ENCODE measurements at places on chromosomes 2 and 18.

DNA sequence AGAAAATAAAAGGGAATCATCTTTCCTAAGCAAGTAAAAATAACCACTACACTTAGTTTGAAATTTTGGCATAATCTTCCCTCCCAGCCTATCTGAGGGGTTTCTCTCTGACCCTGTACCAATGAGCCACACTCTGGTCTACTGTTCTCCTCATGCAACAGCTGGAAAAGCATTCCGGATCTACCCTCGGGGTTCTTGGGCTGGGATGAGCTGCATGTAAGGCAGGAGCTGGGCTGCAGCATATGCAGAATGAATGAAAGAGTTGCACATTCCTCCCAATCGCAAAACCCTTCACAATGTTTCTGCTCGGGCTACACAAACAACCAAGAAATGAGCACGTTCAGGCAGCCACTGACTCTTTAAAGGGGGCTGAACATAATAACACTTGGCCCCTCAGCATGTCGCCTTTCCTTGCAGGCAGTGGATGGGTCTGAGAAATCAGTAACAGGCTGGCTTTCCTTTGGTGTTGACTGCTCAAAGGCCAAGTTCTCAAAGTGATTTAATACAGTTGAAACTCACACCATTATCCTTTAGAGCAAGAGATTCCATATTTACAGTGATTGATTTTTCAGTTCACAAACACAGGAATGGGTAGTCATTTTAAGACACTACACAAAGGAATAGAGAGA is 180.4 kb upstream of the ZFP36L2 start:
- DNase-seq: no peak

GRCh38 chr2:29753671-29754444 is 167.5 kb downstream of the ALK start:
- DNase-seq: no peak

GRCh38 chr2:241321886-241322285 is 6.2 kb downstream of the SEPTIN2 start:
- DNase-seq: no peak

DNA sequence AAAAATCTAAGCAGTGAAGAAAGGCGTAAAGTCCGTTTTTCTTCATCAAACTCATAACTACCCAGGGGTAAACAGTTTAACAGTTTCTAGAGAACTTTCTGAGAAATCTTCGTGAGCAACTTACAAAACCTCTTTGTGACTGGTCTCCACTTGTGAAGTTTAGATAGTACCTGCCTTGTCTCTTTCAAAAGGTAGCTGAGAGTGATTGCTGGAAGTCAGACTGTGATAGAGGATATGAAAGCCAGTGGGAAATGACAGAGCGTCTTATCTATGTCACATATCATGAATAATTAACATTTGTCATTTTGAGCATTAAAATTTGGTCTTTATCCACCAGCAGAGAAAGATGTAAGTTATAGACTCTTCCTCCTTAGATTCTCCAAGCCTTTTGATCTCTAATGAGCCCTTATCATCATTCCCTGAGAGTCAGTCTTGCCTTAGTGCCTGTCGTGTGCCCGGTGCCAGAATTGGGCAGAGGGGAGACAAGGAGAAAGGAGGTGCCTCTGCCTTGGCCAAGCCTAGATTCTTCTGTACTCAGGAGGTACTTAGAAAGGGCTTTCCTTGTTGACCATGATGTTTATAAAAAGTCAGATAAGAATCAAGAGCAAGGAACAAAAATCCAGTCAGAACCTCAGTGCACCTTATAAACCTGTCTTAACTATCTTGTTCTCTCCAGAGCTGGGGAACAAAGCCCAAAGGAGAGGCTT is 205.1 kb upstream of the EPAS1 start:
- no peak for DNase-seq

DNA sequence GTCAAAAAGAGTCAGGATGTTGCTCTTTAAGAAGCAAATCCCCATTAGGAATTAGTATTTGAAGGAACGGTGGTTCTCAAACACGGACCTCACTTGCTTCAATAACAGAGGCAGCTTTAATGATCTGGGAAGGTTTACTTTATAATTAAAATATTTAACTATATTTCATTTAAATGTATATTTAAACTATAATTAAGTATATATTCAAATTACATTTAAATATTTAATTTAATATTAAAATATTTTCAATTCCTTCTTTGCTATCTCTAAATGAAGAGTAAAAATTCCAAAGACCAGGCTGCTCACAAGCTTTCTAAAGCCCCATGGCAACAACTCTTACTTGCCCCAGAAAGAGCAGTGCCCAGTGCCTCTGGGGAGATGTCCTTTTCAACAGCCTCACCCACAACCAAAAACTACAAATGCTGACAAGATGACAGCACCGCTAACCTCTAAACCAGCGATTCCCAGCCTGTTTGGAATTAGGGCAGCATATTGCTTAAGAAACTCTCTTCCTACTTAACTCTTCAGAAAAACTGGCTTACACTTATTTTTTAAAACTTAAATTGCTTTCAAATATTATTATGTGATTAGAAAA is 62.9 kb upstream of the POU3F3 start:
- no peak for DNase-seq

- DNase-seq: no peak
These were observed at the start of gene RSAD2 for GRCh38 chr2:6877402-6878304. Gene RSAD2, plus strand, starts transcription at chr2:6877777. Its CDS starts 24 bp downstream, at chr2:6877801.

DNA sequence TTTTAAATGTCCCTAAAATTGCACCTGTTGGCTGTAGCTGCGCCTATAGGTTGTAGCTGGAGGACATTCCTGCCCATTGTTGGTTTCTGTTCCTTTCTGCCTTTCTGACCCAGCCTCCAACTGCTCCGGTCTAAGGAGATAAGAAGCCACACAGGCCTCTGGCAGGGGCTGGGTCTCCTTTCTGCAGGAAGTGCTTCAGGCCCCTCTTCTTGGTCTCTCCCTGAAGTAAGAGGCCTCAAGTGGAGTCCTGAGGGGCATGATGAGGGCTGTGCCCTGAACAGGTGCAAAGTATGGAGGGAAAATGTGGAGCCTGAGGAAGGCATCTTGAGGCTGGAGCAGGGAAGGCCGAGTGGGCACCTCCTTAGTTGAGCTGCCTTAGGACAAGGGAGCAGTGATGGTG is 10.4 kb upstream of the SFTPB start:
- no peak for DNase-seq

DNA sequence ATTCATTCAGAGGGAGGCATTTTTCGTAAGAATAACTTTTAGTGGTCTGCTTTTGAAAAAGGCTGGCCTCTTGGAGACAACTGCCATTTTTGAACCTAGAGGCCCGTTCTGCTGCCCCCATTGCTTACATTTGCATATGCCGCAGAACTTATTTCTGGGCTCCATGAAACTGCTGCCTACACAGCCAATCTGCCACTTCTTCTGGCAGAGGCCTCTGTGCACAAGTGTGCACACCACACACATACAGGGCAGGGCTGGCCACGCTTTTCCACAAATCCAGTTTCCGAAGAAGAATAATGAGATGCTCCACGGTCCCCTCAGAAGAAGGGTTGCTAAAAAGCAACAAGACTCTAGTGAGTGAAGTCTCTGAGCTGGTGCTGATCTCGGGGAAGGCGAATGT is 56.2 kb downstream of the TMEM200C start:
- no peak for DNase-seq

DNA sequence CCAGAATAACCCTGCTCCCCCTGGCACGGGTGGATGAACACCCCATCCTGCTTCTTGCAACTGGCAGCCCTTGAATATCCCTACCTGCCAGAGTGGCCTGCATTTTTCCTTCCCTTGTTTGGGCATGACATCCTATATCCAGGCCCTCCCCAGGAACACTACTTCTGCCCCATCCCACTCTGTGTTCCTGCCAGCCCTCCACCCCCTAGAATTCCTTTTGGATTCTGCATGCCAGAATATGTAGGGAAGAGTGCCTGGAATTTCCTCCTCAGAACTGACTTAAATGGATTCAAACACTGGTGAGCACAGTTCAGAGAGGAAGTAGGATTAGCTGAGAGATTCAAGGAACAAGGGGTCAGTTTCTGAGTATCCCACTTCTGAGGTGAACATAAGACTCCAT is 123.5 kb upstream of the PELI1 start:
- DNase-seq: no peak

GRCh38 chr2:38407111-38407682 is 30.1 kb upstream of the ATL2 start:
- DNase-seq: no peak

- DNase-seq: no peak
These were observed 90.9 kb downstream of the DOK6 start for GRCh38 chr18:69491576-69491975.

GRCh38 chr18:48027401-48027963 is 97.0 kb upstream of the SMAD2 start:
- no peak for DNase-seq

DNA sequence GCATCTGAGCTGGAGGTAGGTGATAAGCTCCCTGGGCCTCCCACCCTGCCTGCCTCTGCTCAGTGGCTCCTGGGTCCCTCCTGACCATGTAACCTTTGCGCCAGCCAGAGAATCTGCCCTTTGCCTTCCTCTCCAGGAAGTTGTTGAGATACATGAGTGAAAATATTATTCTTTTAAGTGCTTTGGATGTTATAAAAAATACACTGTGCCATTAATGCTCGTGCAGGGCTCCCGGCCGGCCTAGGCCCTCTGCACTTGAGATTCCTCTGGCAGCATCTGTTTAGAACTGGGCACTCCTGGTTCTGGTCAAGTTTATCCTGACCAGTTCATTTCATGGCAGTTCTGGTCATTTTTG is 18.8 kb downstream of the AGAP1 start:
- DNase-seq: no peak

DNA sequence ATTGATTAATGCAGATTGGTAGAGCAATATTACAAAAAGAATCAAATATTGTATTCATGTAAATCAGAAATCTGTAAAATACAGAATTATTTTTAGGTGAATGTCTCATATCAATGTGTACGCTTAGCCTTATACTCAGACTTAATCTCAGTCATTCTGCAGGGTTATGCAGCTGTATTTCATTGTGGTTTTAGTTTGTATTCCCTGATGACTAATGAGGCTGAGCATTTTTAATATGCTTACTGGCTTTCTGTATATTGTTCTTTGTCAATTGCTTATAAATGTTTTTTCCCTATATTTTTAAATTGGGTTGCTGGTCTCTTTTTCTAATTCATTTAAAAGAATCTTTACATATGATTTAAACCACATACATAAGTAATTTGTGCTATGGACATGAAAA is 50.1 kb downstream of the CDH19 start:
- DNase-seq: no peak

DNA sequence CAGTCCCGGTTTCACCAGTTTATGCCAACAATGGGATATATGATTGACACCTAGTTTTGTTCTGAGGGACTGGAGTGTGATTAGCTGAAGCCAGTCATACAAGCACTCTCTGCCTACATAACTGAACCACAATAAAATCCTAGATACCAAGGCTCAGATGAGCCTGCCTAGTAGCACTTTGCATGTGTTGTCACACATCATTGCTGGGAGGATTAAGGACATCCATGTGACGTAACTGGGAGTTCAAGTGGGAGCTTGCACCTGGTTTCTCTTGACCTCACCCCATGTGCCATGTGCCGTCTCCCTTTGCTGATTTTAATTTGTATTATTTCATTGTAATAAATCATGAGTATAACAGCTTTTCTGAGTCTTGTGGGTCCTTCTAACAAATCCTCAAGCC is 90.3 kb downstream of the TMEM163 start:
- DNase-seq: no peak

DNA sequence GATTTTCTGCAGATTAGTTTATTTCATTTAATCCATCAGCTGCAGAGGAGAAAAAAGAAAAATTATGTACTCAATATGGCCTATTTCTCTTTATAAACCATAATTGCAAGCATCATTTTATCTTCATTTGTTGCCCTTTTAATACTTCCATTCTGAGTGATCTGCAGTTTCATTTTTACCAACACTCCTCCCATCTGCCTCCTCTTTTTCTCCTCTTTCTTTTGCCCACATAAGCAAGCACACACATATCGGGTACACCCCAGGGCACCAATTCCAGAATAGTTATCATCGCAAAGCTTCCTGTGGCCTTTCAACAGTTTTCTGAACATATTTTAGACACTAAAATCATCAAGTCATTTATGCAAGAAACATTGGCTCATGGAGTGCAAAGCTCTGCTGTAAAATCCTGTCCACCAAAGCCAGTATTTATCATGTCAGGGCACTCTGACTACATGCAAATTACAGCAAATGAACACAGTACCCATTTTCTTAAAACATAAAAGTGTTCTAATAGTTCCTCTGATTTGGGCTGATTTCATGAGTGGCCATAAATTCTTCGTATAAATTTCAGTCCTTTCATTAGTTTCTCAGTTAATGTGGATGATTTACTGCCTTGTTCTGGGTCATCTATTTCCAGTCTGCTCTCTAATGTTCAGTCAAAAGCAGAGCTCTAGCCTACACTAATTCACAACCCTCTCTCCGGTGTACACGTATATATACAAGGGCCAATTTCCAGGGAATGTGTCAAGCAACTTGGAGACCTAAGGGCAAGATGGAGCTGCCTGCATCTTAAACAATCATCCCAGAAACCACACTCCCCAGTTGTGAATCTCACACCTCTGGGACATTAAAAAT is 281.3 kb downstream of the STK39 start:
- no peak for DNase-seq

DNA sequence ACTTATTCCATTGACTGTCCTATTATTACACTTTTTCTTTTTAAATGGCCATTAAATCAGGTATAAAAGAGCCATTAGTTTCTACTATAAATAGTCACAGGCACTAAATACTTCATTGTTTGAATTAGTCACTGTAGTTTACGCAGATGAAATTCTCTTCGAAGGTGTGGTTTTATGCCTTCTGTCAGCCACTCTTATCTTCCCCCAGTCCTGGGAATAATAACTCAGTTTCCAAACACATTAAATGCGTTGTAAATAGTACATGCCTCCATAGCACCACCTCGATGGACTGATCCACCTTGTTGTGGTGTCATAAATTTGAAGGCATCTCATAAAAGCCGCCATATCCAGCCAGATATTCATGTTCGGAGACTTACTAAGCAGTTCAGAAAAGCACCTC is 72.1 kb upstream of the PARD3B start:
- no peak for DNase-seq

GRCh38 chr2:216057688-216058193 is 23.9 kb downstream of the PECR start:
- DNase-seq: no peak

- DNase-seq: no peak
These were observed 26.6 kb upstream of the PAIP2B start for GRCh38 chr2:71253476-71253875.

DNA sequence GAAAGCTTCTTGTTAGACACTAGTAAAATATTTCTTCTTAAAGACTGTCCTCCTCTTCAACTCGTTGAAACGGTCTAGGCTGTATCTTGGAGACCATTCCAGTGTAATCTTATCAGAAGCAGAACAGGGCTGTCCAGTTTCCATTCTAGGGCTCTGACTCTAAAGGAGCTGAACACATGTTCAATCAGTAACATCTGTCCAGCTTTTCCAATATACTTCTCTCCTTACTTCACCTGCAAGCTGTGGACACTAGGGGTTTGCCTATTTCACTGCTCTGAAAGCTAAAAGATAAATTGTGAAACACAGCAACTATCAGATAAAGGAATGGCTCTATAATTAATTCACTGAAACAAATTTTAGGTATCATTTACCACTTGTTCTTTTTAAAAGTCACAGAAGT is 73.8 kb downstream of the ZNF385B start:
- no peak for DNase-seq

Data from GOT3 (cell line).